ENCODE measurements at places on chromosomes 11 and 22.

GRCh38 chr22:25054943-25055511 is 102.5 kb downstream of the KIAA1671 start:
- no peak for DNase-seq

DNA sequence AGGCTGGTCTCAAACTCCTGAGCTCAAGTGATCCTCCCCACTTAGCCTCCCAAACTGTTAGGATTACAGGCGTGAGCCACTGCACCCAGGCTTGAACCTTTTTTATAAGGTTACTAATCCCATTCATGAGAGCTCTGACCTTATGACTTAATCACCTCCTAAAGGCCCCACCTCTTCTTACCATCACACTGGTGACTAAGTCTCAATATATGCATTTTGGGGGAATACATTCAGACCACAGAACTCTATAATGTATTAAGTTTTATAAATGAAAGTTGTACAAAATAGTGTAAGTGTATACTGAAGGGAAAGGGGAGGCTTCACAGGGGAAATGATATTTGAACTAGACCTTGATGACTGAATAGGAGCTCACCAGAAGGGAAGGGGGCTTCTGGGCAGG is 28.4 kb upstream of the RBFOX2 start:
- DNase-seq, result no peak

- no peak for DNase-seq
Measured at GRCh38 chr11:125987066-125987641, 41.3 kb downstream of the VSIG10L2 start.

- DNase-seq, result no peak
Measured at GRCh38 chr22:28025333-28025732, 106.3 kb upstream of the PITPNB start.

DNA sequence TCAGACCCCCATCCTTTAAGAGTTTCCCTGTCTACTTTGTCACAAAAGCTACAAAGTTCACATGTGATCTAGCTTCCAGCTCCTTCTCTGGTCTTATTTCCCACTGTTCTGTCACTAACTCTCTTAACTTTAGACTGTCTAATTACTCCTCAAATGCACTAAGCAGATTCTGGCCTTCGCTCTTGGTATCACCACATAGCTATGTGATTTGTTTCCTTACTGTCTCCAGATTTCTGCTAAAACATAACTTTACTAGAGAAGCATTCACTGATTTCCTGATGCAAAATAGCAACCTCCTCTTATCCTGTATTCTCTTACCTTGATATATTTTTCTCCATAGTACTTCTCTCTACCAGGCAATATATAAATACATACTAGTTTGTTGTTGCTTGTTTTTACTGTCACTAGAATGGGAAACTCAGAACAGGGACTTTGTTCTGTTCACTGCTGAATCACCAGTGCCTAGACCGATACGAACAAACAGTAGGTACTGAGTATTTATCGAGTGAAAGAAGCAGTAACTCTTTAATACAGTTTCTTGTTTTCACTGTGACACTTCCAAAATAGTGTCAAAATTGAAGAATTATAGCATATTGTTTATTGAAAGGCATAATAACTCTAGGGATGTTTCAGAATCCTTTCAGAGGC is 205.6 kb downstream of the DDX10 start:
- no peak for DNase-seq

DNA sequence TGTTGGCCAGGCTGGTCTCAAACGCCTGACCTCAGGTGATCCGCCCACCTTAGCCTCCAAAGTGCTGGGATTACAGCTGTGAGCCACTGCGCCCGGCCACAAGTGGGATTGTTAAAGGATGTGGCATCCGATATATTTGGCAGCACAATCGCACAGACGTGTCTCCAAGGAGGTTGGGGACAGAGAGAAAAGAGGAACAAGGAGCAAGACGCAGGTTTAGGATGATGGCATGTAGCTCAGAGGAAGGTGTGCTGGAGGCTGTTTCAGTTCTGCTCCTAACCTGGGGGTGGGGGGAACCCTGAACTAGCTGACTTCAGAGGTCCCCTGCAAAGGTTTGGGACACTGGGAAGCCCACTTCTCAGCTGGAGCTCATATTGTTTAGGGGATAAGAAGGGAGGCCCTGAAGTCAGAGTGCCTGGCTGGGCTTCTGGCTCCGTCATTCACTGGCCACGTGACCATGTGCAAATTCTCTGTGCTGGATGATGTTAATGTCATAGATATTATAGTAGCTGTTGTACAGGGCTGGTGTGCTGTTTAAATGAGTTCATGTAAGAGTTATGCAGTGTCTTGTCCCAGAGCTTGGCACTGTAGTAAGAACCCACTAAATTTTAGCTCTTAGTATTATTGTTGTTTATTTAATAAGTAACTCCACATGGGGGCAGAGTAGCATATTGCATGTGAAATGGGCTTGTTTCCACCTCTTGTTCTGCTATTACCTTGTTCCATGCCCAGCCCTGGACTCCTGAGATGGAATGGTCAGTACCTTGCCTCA is 129.7 kb downstream of the ST3GAL4 start:
- DNase-seq, result no peak

DNA sequence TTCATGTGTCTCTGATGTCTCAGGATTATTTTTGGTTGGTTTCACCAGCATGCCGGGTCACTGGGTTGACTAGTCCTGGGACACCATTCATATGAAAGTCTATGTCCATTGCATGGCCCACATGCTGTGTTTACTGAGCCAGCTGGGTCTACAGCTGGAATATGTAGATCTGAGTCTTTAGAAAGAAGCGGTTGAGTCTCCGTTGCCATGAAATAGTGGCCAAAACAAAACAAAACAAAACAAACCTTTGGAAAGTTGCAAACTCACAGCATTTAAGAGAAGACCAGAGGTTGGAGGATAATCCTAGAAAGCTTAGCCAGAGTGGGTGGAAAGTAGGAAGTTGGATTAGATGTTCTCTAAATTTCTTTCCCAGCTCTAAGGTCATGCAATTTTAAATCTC is 191.8 kb upstream of the NTM start:
- no peak for DNase-seq

GRCh38 chr11:22703591-22703990 is 37.2 kb downstream of the GAS2 start:
- DNase-seq, result no peak

GRCh38 chr22:47040486-47041270 is 278.2 kb downstream of the TBC1D22A start:
- no peak for DNase-seq

DNA sequence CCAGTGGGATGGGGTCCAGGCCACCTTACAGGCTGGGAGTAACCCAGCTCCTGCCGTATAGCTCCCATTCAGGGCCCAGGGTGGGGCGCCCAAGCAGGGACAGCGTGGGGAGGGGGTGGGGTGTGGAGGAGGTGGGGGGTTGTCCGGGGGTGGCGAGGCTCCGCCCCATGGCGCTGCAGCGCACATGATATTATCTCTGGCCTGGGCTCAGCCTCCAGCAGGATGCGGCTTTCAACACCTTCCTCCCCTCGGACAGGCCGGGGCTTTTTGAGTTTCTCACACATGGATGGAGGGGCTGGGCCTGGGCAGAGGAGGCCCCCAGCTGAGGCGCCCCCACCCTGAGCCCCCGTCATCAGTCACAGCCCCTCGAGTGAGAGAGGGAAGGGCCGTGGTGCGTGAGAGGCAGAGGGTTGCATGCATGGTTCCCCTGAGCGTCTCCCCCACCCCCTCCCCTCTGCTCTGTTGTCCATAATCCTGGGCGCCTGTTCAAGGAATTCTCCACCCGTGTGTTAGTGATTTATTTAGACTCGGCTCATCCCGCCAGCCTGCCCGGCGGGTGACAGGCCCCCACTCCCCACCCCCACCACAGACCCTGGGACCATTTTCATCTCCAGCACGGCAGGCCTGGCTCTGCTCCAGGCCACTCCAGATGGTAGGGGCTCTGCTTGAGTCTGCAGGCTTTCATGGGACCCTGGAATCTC is 44.9 kb downstream of the WNT11 start:
- DNase-seq, result no peak

DNA sequence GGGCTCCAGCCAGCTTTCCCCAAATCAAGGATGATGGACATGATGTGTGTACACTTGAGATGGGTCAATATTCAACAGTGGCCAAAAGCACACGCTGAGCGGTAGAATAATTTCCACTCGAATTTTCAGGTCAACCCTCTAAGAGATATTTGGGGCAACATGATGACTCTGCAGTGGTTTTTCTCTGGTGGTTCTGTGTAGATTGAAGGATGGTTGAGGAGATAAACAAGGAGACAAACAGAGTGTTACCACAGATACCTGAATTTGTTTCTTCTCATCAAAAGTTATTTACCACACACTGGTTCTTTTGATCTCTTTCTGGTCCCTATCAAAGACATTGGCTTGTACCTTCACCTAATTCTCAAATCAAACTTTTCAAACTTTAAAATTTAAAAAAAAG is 242.0 kb downstream of the ETS1 start:
- no peak for DNase-seq

DNA sequence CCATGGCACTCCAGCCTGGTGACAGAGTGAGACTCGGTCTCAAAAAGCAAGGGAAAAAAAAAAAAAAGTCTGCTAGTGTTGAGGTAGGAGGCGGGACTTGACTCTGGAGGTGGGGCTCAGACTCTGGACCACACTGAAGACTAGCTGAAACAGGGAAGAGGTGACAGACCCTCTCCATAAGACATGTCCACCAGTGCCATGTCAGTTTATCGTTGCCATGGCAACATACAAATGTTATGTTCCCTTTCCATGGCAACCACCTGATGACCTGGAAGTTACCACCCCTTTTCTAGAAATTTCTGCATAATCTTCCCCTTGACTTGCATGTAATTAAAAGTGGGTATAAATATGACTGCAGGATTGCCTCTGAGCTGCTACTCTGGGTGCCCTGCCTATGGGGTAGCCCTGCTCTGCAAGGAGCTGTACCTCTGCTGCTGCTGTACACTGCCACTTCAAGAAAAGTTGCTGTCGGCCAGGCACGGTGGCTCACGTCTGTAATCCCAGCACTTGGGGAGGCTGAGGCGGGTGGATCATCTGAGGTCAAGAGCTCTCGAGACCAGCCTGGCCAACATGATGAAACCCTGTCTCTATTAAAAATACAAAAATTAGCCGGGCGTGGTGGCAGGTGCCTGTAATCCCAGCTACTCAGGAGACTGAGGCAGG is 55.1 kb downstream of the KIAA1671 start:
- no peak for DNase-seq

- no peak for DNase-seq
Measured at GRCh38 chr11:75673977-75674582, 5.2 kb upstream of the MAP6 start.

Measured in stimulated activated CD8-positive, alpha-beta memory T cell treated with anti-CD3 and anti-CD28 coated beads, Interleukin-4, amount 100 ng/mL, for 4 hours (primary cell).